ENCODE measurements at places on chromosomes 4 and X.

DNA sequence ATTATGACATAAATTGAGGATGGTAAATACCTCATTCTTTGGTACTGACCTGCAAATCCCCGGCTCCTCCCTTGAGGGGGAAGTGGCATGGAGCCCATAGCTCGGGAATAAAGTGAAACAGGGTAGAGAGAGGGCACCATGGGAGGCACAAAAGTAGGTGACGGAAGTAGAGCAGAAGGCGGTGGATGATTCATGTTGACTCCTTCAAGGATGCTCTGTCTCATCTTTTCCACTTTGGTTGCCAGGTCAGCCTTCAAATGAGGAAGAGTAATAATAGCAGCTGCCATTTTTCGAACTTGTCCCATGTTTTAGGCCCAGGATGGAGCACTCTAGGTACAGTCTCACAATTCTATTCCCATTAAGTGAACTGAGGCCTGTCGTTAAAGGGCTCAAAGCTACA is 41.4 kb upstream of the PHF8 start:
- DNase-seq = no peak

- no peak for DNase-seq
Measured at GRCh38 chrX:38701073-38701472, 100.2 kb upstream of the MID1IP1 start.

- DNase-seq = no peak
Measured at GRCh38 chr4:113050371-113050755, 910 bp downstream of the ANK2 start.

DNA sequence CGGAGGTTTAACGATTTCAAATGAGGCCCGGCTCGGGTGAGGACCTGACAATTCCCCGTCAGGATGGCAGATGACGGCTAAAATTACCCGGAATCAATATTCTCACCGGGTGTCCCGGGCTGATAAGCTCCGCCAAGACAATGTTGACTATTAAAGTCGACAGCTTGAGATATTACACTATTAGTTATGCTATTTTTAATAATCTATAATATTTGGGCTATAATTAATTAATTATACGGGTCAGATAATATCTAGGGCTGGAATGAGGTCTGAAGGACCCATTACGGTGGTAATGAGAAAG is 9.4 kb upstream of the NKX1-1 start:
- no peak for DNase-seq

GRCh38 chr4:158782551-158783360 is 13.9 kb downstream of the FNIP2 start:
- DNase-seq = no peak

- no peak for DNase-seq
Measured at GRCh38 chr4:86451560-86452330, 91.9 kb upstream of the MAPK10 start.

DNA sequence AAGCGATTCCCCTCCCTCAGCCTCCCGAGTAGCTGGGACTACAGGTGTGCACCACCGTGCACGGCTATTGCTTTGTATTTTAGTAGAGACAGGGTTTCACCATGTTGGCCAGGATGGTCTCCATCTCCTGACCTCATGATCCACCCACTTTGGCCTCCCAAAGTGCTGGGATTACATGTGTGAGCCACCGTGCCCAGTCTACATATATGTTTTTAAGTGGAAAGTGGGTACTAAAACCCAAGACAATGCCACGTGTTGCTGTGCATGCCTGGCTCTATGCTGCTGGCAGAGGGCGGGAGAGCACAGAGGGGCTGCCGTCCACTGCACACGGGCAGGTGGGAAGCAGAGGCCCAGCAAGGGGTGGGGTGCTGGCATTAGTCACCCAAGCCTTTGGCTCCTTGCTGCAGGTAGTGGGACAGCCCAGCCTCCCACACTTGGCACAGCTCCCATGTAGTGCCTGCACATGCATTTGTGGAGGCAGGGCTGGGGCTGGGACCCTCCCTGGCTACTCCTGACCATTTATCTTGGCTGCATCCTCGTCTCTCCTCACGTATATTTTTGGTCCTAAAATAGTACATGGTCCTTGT is 3.5 kb downstream of the EMD start:
- no peak for DNase-seq

GRCh38 chrX:42577936-42578470 is 200.0 kb downstream of the PPP1R2C start:
- DNase-seq = no peak

DNA sequence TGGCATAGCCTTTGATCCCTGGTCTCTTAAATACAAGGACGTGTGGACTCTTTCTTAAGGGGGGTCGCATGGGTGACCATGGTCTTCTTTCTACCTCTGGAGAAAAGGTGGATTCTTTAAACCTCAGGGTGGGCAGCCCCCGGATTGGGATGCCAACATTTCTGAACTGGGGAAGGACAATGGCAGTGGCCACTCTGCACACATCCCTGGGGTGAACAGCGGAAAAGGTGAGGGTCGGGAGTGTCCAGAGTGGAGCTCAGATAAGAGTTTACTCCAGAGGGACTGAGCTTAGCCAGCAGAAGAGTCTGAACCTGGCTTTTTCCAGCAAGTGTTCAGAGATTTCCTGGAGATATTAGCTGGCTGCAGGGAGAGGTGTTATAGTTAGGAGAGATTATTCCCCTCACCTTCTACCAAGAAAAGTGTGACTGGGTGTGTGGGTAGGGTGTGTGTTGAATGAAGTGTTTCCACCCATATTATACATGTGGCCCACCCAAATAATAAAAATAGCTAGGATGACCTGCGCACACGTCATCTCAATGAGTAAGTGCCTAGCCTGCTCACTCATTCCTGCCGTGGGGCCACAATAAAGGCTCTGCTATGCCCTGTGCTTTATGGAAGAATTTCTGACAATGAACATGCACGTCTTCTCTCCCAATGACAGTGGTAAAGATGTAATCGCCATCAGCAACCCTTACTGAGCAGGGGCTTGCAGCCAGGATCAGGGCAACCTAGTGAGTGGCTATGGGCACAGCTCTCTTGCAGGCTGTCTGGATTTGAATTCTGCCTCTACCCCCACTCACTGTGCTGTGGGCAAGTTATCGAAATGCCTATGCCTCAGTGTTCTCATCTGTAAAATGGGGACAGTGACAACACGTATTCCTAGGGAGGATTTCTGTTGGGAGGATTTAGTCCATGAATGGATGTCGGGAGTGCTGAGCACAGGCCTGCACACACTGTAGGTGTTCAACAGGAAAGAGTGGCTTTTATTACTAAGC is 76.6 kb downstream of the SLC2A9 start:
- no peak for DNase-seq

DNA sequence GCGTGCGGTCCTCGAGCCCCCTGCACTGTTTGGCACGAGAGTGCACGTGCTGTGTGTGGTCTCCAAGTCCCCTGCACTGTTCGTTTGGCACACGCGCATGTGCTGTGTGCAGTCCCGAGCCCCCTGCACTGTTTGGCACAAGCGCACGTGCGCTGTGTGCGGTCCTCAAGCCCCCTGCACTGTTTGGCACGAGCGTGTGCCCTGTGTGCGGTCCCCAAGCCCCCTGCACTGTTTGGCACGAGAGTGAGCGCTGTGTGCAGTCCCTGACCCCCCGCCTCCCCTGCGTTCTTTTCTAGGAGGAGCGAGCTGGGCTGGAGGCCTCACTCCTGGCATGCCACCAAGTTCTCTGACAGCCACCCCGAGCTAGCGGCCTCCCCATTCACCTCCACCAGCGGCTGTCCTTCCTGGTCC is 76.5 kb upstream of the CLDN34 start:
- no peak for DNase-seq

GRCh38 chr4:14309431-14309830 is 681.9 kb upstream of the BOD1L1 start:
- no peak for DNase-seq

- DNase-seq = no peak
Measured at GRCh38 chr4:187908079-187908561, 87.5 kb upstream of the ZFP42 start.

- no peak for DNase-seq
Measured at GRCh38 chrX:75115707-75116413, 40.2 kb downstream of the ABCB7 start.

DNA sequence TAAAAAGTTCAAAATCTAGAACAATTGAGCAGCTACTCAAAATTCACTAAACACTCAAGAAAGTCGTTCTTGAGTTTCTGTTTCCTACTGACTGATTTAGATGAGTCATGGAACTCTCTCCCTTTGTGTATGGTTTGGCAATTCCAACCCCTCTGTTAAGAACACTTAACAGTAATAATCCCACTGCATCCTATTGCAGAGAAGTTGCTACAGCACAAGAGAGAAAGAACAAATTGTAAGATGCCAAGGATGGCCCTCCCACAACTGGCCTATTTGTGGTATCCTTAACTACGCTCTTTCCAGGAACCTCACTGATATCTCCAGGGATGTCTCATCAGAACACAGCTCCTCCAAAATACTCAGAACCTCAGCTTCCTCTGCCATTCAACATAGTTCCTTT is 701.8 kb upstream of the TENM3 start:
- DNase-seq = no peak

DNA sequence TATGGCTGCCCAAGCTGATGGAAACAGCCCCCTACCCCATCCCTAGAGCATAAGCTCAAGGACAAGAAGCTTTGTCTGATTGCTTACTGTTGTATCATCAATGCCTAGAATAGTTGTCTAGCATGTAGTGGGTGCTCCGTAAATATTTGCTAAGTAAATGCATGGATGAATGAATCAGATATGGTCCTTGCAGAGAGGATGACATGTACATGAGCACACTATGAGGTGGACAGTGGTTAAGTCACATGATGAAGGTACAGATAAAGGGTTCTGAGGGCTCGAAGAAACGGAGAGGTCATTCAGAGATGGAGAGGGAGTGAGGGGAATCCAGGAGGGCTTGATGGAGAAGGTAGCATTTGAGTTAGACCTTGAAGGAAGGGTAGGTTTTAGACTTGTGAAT is 214.2 kb downstream of the RBMX2 start:
- no peak for DNase-seq

DNA sequence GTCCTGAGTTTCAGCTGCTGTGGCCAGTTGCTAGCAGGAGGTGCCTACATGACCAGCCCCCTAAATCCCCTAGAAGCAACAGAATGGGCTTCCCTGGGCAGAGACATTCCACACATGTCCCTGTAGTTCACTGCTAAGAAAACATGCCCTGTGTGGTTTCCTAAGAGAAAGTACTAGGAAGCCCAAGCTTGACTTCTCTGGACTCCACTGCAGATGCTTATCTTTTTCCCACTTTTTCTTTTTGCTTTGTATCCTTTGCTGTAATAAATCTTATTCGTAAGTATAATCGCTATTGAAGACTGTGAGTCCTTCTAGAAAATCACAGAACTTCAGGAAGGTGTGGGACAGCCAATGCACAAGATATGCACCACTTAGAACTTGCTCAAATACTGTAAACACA is 15.6 kb downstream of the RPGR start:
- DNase-seq = no peak

DNA sequence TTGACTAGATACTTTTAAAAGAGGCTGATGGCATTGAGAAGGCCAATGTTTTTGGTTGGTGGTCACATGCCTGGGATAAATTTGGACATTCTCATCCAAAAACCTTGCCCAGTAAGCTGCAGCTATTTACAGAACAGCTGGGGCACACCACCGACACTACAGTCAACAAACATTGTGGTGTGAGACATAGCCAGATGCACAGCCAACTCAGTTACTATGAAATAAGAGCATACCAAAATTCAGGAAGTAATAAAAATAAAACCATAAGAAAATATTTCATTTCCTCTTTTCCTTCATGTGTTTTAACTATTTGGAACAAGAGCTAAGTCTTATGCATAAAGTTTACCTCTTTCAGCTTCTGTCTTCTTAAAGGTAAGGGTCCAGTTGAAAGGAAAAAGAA is 8.8 kb downstream of the PPM1K start:
- no peak for DNase-seq

GRCh38 chr4:1362046-1362445 is 15.0 kb downstream of the UVSSA start:
- DNase-seq = no peak

- no peak for DNase-seq
Measured at GRCh38 chr4:13968723-13969122, 341.2 kb upstream of the BOD1L1 start.

DNA sequence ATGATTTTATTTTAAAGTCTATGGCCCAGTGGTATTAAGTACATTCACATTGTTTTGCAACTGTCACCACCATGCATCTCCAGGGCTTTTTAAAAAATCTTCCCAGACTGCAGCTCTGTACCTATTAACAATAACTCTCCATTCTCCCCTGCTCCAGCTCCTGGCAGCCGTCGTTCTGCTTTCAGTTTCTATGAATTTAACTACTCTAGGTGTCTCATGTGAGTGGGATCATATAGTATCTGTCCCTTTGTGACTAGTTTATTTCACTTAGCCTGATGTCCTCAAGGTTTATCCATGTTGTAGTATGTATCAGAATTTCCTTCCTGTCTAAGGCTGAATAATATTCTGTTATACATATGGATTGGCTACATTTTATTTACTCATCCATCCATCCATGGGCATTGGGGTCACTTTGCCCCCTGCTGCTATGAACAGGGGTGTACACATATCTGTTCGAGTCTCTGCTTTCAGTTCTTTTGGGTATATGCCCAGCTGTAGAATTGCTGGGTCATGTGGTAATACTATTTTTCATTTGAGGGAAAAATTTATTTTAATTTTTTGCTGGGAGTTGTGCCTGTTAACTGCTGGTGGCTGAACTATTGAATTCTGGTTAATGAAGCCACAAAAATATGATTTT is 131.3 kb downstream of the ARHGAP10 start:
- DNase-seq = no peak

- DNase-seq = no peak
Measured at GRCh38 chr4:138788267-138788790, 227.3 kb upstream of the NOCT start.

Data from spleen (tissue), 13 donors.